ENCODE measurements at places on chromosomes 3 and 15.

GRCh38 chr15:54374184-54374952 lies 396.1 kb downstream of the UNC13C start:
- no peak for DNase-seq

- DNase-seq: no peak
Observed at GRCh38 chr3:133980035-133980434, 49.7 kb downstream of the SLCO2A1 start.

DNA sequence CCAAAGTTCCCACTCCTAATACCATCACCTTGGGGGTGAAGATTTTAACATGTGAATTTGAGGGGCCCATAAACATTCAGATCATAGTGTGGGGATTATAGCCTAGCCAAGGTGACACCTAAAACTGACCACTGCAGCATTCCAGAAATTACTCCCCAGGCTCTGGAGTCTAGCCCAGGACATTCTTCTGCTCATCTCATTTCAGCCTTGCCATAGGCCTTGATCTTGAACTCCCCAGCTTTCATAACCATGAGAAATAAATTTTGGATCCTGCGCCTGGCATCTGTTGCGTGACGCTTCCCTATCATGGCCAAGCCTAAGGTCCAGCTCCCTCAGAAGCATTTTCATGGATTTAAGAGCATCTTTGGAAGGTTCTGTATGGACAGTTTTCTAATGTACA lies 502.9 kb upstream of the THBS1 start:
- DNase-seq: no peak

DNA sequence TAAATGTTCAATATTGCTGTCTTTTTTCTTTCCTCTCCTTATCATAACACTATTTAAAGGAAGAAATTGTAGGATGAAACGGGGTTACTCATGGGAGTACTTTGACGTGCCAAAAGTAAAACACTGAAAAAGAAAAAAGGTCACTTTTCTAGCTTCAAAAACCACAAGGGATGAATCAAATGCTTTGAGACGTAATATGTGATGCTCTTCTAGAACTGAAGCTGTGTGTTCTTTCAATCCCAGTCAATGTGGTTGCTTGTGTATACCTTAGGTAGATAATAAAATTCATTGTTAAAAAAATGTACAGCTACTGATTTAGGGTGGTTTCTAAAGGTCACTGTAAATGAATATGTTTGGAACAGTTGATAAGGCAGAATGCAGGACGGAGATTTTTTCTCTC lies 538.8 kb upstream of the ZNF717 start:
- no peak for DNase-seq

- no peak for DNase-seq
Observed at GRCh38 chr3:194586836-194587235, 46.4 kb downstream of the TMEM44 start.

- DNase-seq: no peak
Observed at GRCh38 chr3:68121287-68121686, 466.9 kb upstream of the SUCLG2 start.

DNA sequence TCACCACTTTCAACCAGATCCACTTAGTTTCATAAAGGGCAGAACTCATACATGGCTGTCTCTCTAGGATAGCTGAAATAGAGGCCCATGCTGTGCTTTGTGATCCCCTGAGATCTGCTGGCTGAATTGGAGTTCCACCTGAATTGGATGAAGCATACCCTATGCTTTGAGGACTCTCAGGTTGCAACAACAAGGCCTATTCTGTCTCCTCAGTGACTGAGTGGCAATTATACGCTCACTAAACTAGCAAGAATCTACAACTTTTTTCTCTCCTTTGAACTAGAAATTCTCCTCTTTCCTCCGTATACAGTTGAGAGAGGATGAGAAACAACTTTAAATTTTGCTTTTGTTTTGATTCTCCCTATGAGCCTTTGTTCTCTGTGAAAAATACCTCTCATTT lies 348.7 kb downstream of the LSAMP start:
- no peak for DNase-seq

GRCh38 chr3:30912301-30912700 lies 17.8 kb upstream of the GADL1 start:
- DNase-seq: no peak

DNA sequence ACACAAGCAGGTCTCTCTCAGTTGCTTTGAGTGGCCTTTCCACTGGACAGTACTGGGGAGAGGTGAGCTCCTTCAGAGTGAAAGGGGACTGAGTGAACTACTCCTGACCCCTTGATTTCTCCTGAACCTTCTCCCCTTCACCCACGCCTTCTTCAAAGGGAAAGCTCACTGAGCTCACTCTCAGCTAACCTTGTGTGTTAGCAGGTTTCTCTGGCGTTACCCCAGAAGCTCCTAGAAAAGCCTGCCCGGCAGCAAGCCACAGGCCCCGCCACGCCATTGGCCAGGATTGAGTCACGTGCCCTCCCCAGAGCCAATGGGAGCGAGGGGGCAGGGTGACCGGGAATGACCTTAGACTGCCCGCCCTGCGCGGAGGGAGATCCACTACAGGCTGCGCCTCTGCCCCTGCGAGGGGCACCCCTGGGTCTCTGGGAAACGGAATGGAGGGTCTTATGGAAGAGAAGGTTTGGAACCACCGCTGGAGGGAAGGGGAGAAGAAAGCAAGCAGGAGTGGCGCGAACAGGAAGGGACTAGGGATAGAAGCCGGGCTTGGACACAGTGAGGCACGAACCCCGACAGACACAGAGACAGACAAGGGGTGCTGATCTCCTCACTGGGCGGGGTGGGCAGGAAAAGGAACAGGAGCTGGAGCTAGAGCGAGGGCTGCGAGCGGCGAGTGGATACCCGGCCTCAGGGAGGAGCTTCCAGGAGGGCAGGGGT lies 17.4 kb upstream of the CLK3 start:
- DNase-seq: peak; percentile 94

DNA sequence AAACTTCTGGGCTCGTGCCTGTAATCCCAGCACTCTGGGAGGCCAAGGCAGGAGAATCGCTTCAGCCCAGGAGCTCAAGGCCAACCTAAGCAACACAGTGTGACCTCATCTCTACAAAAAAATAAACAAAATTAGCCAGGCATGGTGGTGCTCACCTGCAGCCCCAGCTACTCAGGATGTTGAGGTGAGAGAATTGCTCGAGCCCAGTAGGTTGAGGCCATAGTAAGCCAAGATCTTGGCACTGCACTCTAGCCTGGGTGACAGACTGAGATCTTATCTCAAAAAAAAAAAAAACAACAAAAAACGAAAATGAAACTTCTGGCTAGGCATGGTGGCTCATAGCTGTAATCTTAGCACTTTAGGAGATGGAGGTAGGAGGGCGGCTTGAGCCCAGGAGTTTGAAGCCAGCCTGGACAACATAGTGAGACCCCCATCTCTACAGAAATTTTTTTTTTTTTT lies 53.7 kb downstream of the PIK3CB start:
- DNase-seq: no peak
